Activated CD4-positive, CD25-positive, alpha-beta regulatory T cell (primary cell): ENCODE measurements at places on chromosomes 6 and 20.

- DNase-seq = no peak
These were observed 1.0 kb downstream of the PCIF1 start for GRCh38 chr20:45935416-45936046.

GRCh38 chr6:79782792-79783580 lies 151.9 kb downstream of the SH3BGRL2 start:
- DNase-seq = no peak

DNA sequence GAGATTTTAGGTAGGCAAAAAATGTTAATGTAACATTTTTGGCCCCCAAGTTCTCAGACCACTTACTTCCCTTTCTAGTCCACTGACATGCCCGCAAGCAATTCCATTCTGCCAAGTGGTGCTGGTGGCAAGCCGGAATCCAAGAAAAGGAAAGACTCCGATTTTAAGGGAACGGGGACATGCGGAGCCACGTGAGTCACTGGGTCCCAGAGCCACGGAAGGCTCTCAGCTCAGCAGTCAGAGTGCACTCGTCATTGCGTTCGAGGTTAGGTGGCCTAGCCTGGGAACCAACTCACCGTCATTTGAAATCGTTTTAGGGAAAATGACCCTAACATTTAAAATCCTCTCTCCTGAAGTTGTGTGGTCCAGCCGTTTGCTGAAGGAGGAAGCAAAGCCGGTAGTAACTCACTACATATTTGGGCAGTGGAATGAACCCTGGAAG lies 711 bp upstream of the SIRT5 start:
- no peak for DNase-seq

GRCh38 chr6:64896939-64897338 lies 810.1 kb downstream of the EYS start:
- no peak for DNase-seq

GRCh38 chr6:5718231-5718947 lies 288.3 kb downstream of the NRN1 start:
- no peak for DNase-seq

- no peak for DNase-seq
These were observed 847 bp upstream of the NCR2 start for GRCh38 chr6:41334482-41335040.

DNA sequence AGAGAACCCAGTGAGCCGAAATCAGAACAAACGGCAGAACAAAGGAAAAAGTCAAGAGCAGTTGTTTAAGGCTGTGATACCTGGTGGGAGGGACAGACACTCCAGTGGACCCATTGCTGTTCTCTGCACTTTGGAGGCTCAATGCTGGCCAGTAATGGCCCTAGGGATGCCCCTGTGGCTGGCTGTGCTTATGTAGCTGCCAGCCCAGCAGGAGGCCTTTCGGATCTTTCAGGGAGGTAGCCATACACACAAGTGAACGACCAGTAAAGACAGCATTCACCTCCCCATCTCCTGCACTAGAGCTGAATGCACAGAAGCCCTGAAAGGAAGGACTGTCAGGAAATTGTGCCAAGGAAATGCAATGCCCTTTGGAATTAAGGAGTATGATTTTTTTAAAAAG lies 34.3 kb downstream of the GPLD1 start:
- DNase-seq = no peak
